ENCODE measurements at places on chromosomes 6 and 20. TPM values are rescaled to one million over a fixed set of nuclear protein-coding genes. Genes with fewer than 3 reads are reported as not detected.

GRCh38 chr20:49447946-49448809, 34.3 kb downstream of the KCNB1 start:
- H3K36me3 ChIP-seq: peaks cover 2% of the 10 kb centered on the region
- no peak overlapping the region for H3K4me3 ChIP-seq
- peak overlapping the region; percentile 75 for H3K27ac ChIP-seq
- H3K4me1 ChIP-seq: peaks cover 39% of the 10 kb centered on the region

GRCh38 chr6:26360451-26361416, 4.3 kb upstream of the BTN3A2 start:
- no peak overlapping the region for H3K4me3 ChIP-seq
- no peak for DNase-seq
- no peak overlapping the region for H3K27ac ChIP-seq
- H3K4me1 ChIP-seq: peaks cover 2% of the 10 kb centered on the region

DNA sequence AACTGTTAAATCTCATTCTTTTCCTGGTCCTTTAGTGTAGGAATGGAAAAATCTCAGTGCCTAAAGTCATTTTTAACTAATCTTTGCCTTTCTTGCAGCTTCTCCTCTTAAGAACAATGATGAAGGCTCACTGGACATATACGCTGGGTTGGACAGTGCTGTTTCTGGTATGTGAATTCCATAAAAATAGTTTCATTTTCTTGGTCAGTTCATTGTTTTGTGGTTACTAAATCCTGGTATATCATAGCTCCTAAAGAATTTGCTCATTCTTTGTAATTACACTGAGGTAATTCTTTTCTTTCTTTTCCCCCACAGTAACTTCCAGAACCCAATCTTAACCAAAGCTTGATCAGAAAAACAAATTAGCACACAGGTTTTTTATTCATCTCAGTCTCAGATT, 23.4 kb downstream of the CASP8AP2 start:
- peaks cover 3% of the 10 kb centered on the region for H3K4me1 ChIP-seq
- H3K27ac ChIP-seq: no peak overlapping the region
- H3K4me3 ChIP-seq: no peak overlapping the region
- H3K27me3 ChIP-seq: no peaks in the 10 kb centered on the region
- peaks cover 34% of the 10 kb centered on the region for H3K36me3 ChIP-seq
- DNase-seq: no peak

DNA sequence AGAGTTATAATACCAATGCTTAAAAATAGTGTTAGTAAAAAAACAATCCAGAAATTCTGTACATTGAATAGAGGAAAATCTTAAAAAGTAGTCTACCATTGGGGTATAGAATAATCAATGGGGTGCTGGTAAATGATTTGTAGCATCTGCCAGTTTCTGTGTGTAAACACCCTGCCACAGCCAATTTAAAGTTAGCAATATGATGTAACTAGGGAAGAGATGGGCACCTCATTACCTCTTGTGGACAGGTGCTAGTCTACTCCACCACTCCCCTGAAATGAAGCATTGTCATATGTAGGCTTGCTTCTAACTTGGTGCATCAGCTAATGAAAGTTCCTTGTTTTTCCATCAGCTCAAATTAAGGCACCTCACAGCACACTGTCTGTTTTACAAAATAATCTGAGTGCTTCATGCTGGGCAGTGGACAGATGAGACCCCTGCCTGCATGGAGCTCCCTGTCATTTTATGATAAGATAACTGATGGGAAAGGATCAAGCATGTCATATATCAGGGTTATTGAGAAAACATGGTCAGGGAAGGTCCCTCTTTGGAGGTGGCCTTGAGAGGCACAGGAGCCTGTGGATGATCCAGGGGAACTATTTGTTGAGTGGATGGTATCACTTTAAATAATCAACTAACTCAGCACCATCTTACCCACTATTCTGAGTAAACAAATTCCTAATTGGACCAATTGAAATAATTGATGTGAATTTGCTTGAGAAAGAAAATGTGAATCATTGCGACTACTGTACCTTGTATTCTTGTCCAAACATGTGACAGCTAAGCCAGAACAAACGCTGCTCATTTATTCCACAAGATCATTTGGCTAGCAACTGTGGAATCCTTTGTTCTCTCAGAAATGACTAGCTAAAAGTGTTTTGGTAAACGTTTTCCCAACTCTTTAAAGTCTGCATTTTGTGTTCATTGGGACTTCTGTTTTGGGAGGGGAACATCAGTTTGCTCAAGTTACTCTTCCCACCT, 45.9 kb upstream of the CSE1L start:
- no peaks in the 10 kb centered on the region for H3K4me1 ChIP-seq
- peaks cover 34% of the 10 kb centered on the region for H3K36me3 ChIP-seq
- DNase-seq: no peak
- no peak overlapping the region for H3K4me3 ChIP-seq
- no peaks in the 10 kb centered on the region for H3K27me3 ChIP-seq
- no peak overlapping the region for H3K27ac ChIP-seq

- DNase-seq: no peak
- peak overlapping the region; percentile 91 for H3K4me3 ChIP-seq
Measured at GRCh38 chr6:7391151-7391550, 1.5 kb downstream of the RIOK1 start.

GRCh38 chr6:36373368-36374019, 14.0 kb downstream of the ETV7 start:
- H3K36me3 ChIP-seq: no peaks in the 10 kb centered on the region
- peaks cover 2% of the 10 kb centered on the region for H3K4me1 ChIP-seq
- H3K27me3 ChIP-seq: peaks cover 36% of the 10 kb centered on the region
- no peak overlapping the region for H3K4me3 ChIP-seq

GRCh38 chr6:86581833-86582232, 355.5 kb upstream of the HTR1E start:
- no peaks in the 10 kb centered on the region for H3K36me3 ChIP-seq
- DNase-seq: no peak
- no peak overlapping the region for H3K27ac ChIP-seq

GRCh38 chr20:4471221-4471620, 250.5 kb upstream of the PRND start:
- H3K36me3 ChIP-seq: no peaks in the 10 kb centered on the region
- H3K4me1 ChIP-seq: peaks cover 8% of the 10 kb centered on the region
- H3K27ac ChIP-seq: no peak overlapping the region
- no peak overlapping the region for H3K4me3 ChIP-seq

- H3K27ac ChIP-seq: peak overlapping the region; percentile 23
- DNase-seq: no peak
- no peaks in the 10 kb centered on the region for H3K27me3 ChIP-seq
- no peak overlapping the region for H3K4me3 ChIP-seq
Measured at GRCh38 chr6:2725364-2725988, 25.2 kb downstream of the MYLK4 start.

DNA sequence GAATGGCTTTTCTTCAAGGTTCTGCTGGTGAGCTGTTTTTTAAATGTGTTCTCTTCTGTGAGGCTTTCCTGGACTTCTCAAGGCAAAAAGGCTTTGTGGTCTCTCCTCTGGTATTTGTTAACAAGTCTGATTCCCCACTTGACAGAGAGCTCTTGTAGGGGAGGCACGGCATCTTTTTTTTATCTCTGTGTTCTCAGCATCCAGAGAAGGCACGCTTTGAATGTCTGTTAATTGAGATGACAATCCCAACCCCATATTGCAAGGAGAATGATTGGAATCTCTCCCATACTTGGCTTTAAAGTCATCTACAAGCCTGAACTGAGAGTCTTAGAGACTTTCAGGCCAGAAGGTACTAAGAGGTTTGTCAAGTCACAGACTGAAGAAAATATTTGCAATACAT, 22.6 kb downstream of the EDN1 start:
- no peak overlapping the region for H3K4me3 ChIP-seq
- peak overlapping the region; percentile 84 for H3K27ac ChIP-seq

GRCh38 chr6:170114187-170114945, 176.5 kb downstream of the DLL1 start:
- H3K4me3 ChIP-seq: no peak overlapping the region

DNA sequence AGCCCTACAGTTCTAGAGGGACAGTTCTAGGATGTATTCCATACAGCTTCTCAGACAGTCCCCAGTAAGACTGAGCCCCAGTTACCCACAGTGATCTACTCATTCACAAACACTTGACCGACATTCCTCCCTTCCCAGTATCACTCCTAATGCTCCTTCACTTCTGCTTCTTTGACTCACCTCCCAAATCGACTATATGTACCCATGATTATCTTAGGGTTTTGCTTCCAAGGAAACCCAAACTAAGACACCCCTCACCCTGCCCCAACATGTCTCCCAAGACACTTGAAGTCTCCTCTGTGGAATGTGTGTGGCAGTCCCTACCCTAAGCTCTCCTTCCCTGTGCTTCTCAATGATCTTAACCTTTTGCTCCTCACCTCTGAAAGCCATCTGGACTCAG, 23.6 kb upstream of the TGM6 start:
- H3K27ac ChIP-seq: no peak overlapping the region
- no peak overlapping the region for H3K4me3 ChIP-seq
- H3K36me3 ChIP-seq: no peaks in the 10 kb centered on the region

DNA sequence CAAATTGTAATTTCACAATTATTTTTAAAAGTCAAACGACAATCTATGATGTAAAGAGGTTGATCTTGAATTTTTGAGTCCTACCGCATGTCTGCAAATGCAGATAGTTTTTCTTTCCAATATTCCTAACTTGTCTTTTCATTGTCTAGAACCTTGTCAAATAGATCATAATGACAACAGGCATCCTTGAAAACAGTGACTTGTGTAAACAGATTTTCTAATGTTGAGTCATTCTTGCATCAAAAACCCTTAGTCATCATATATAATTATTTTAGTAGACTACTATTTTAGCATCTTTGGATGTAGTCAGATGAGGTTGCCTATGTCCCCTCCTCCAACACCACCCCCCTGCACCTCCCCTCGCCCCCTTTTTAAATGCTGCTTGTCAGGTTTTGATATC, 43.8 kb downstream of the BMP6 start:
- DNase-seq: no peak
- no peak overlapping the region for H3K27ac ChIP-seq
- H3K27me3 ChIP-seq: peaks cover under 1% of the 10 kb centered on the region
- H3K36me3 ChIP-seq: no peaks in the 10 kb centered on the region
- H3K4me1 ChIP-seq: no peaks in the 10 kb centered on the region

DNA sequence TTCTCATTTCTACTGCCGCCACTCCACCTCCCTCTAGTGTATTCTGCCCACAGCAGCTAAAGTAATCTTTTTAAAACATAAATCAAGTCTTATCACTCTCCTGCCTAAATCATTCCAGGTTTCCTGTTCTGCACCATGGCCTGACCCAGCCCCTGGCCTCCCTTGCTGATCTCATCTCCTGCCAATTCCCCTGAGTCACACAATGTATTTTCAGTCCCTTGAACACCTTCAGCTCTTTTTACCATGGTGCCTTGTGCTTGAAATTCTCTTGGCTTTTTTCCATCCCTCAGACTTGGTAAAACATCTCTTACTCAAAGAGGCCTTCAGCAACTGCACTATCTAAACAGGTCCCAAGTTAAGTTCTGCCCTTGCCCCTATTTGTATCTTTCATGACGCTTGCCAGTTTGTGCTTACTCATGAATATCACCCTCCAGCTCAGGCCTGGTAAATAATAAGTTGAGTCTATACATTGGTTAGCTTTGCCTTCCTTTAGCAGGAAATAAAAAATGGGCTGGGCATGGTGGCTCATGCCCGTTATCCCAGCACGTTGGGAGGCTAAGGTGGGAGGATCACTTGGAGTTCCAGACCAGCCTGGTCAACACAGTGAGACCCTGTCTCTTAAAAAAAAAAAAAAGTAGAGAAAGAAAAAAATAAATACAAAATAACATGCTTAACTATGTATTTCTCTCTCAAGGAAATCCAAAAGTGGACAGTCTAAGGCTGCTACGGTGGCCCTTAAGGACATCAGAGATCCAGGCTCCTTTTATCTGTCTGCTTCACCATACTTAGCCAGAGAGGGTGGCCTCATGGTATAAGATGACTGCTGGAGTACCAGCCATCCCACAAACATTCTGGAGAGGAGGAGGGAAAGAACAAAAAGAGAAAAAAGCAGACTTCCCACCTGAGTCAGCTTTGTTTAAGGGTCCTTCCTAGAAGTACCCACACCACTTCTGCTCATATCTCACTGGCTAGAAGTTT, 62.2 kb downstream of the ARFGEF2 start:
- H3K4me1 ChIP-seq: peaks cover 2% of the 10 kb centered on the region
- no peak overlapping the region for H3K27ac ChIP-seq
- DNase-seq: no peak
- H3K27me3 ChIP-seq: no peaks in the 10 kb centered on the region
- peaks cover 73% of the 10 kb centered on the region for H3K36me3 ChIP-seq

- no peak for DNase-seq
- H3K27me3 ChIP-seq: peaks cover 6% of the 10 kb centered on the region
- peaks cover 5% of the 10 kb centered on the region for H3K4me1 ChIP-seq
- H3K36me3 ChIP-seq: no peaks in the 10 kb centered on the region
- no peak overlapping the region for H3K4me3 ChIP-seq
Measured at GRCh38 chr6:129317931-129318820, 391.8 kb downstream of the ARHGAP18 start.

Gene OXT
- not detected for total RNA-seq

Gene WFDC6
- total RNA-seq: not detected

Gene PRL
- total RNA-seq: not detected

Gene MRPS10
- total RNA-seq: 33.1 TPM

Gene CFB
- 6.9 TPM for total RNA-seq

Gene SMOC2
- 11.6 TPM for total RNA-seq
